NB4 (cell line): ENCODE measurements at places on chromosomes 7 and 10.

GRCh38 chr7:32481921-32482320 is 8.3 kb downstream of the LSM5 start:
- no peak for DNase-seq

- no peak for DNase-seq
Observed at GRCh38 chr7:103134836-103135554, 13.9 kb downstream of the NAPEPLD start.

DNA sequence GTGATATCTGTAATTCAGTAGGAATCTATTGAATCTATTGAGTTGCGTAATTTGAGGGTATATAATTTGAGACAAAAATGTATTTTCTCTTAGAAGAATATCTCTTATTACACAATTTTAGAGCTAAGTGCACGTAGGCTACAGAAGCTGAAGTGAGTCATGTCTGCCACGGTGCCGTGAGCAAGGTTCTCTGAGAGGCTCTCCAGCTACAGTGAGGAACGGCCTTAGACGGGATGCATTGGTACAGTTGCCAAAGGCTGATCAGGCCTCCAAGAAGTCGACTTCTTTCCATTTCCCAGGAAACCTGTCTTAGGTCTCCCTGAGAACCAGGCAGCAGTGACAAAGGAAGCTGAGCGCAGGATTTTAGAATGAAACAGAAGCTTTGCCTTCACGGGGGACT is 28.6 kb downstream of the TCERG1L start:
- DNase-seq, result peak; percentile 11

DNA sequence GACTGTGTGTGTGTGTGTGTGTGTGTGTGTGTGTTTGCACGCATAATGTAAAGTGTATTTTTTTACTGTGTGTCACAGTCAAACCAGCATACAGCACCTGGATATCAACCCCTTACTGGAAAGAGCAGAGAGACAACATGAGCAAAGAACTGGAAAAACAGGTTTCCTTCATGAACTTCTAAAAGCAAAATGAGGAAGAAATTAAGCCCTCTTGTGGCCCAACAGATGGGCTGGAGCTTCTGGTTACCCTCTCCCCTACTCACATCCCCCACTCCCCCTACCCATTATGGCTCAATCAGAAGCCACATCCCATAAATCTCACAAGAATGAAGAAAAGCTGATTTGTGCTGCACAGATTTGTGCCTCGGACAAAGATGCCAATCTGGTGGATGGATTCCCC is 36.2 kb downstream of the PDE1C start:
- DNase-seq, result no peak
